Smooth muscle cell of the brain vasculature (primary cell): ENCODE measurements at places on chromosomes 2 and 18.

DNA sequence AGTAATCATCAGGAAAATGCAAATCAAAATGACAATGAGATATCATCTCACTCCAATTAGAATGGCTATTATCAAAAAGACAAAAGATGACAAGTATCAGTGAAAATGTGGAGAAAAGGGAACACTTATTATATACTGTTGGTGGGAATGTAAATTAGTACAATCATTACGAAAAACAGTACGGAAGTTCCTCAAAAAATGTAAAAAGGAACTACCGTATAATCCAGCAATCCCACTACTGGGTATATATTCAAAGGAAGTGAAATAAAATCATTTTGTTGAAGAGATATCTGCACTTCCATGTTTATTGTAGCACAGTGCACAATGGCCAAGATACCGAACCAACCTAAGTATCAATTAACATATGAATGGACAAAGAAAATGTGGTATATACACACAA lies 52.4 kb upstream of the TEX51 start:
- no peak for DNase-seq

DNA sequence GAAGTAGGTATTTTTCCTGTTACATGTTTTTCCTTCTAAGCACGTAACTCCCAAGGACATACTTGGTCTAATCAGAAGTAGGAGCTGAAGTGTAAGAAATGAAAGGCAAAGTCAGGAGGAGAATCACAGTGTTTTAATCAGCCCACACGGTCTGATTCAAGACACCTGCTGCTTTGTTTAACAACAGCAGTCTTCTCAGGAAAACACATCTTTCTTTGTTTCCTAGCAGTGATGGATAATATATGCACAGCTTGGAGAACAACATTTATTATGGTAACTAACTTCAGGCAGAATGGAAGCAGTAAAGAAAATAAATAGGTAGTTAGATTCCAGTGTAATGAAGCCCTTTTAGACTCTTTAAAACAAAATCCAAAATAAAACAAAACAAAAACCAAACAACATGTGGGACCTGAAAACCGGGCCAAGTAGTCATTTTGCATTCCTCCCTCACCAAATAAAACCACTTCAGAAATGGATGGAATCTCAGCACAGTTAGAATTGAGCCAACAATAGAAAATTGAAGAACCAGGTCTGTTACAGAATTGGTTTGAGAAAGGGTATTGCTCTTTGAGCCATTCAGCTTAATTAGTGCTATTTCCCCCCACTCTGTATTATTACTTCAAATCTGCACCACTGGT lies 61.1 kb upstream of the UGP2 start:
- DNase-seq, result no peak

GRCh38 chr2:236257136-236257535 lies 7.1 kb downstream of the ASB18 start:
- no peak for DNase-seq

- DNase-seq, result no peak
Observed at GRCh38 chr2:63775191-63775590, 66.5 kb upstream of the UGP2 start.

DNA sequence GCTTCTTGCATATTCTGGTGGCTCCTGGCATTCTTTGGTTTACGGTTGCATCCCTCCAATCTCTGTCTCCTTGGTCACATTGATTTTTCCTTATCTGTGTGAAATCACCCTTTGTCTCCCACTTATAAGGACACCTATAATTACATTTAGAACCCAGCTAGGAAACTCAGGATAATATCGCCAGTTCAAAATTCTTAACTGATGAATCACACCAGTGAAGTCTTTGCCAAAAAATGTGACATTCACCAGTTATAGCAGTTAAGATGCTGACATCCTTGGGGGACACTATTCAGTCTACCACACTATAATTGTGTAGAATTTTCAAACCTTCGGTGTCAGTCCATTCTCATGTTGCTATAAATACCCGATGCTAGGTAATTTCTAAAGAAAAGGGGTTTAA lies 320.2 kb downstream of the TMX3 start:
- no peak for DNase-seq

DNA sequence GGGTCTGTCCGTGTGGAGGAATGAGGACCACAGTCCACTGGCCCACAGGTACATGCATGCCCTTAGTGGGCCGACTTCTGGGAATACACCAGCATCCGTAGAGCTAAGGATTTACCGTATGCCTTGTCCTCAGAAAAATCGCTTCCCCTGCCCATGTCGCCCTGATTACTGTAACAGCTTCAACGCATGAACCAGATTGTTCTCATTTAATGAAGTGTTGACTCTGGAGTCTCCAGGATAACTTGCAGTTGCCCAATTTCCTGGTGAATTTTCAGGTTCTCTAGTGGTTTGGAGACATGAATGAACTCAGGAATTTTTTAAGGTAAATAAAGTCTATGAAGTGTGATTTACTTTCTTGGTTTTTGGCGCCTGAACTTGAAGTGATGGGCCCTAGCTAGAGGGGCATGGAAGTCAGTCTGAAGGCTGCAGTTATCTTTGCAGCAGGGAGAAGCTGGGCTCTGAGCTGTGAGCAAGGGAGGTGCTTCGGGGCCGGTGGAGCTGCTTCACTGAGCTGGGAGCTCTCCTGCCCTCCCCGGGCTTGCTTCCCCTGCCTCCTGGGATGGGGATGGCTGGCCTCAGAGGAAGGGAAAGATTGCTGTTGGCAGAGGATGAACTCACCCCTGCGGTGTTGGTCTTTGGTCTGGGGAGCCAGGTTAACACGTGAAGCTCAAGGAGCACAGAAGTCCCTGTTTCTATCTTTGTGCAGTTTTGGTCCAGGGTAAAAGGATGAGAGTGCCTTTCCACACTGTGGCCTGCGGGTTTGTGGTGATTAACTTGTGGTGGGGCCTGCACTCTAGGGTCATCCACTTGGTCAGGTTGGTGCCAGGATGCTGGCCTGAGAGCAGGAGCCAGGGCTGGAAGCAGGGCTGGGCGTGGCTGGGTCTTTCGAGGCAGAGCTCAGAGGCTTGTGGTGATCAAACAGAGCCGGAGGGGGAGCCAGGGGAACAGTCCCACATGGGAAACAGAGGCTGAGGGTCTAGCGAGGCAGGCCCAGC lies 28.1 kb downstream of the TCF7L1 start:
- DNase-seq, result no peak

- no peak for DNase-seq
Observed at GRCh38 chr18:25454730-25455129, 102.8 kb upstream of the ZNF521 start.

DNA sequence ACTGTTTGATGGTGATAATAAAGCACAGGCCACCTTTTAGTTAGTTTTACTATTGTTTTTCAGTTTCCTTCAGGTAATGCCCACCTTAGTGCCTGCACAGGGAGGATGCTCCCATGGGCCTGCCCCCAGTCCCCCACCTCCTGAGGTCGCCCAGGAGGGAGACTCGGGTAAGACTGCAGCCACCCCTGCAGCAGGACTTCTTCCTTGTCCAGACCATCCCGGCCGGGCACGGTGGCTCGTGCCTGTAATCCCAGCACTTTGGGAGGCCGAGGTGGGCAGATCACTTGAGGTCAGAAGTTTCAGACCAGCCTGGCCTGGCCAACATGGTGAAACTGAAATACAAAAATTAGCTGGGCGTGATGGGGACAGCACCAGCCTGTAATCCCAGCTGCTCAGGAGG lies 68.1 kb upstream of the TANC1 start:
- no peak for DNase-seq

GRCh38 chr2:176076796-176077195 lies 7.0 kb downstream of the EVX2 start:
- no peak for DNase-seq

DNA sequence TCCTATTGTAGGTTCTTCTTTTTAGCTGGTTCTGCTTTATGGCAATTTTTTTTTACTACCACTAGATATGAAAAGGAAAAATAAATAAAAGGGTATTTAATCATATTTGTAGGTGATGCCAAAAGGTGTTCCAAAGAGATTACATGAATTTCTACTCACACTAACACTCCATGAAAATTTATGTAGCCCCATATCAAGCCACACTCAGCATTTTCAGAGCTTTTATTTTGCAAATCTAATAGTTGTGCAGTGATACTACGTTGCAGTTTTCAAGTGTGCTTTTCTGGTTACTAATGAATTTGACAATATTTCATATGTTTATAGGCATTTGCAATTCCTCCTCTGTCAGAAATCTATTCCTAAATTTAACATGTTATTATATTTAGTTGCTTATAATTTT lies 363.9 kb upstream of the TMEFF2 start:
- no peak for DNase-seq

GRCh38 chr2:236712961-236713673 lies 143.5 kb downstream of the ACKR3 start:
- no peak for DNase-seq

GRCh38 chr18:40413160-40413559 lies 1541.9 kb upstream of the PIK3C3 start:
- no peak for DNase-seq

DNA sequence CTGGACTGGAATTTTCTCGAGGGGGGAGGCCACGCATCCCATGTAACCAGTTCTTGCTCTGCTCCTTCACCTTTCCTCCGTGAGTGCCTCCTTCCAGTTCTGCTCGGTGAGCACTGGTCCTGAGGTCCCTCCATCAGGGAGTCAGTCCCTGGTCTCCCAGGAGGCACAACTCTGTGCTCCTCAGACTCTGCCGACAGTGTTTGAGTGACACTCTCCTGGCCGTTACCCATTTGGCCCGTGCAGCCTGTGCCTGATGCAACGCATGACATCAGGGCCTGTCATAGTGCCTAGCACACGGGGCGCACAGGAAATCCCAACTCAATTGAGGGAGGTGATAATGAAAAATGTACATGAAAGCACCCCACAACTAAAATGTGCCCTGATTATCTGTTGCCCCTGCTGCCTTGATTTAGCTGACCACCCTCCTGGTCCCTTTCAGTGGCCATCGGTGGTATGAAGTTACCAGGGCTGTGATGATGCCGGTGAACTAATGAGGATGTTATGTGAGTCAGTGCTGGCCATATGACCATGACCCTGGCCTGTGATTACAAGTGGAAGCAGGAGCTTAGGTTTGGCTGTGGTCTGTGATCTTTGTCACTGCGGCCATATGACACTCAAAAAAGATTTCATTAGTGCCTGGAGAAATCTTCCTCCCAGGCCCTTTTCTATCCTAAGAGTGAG lies 144.6 kb downstream of the TDRD15 start:
- DNase-seq, result no peak
